ENCODE measurements at places on chromosomes 3 and 15.

- no peak for DNase-seq
Observed at GRCh38 chr3:167113035-167113830, 266.9 kb downstream of the ZBBX start.

GRCh38 chr3:10697918-10698317, 118.1 kb upstream of the SLC6A11 start:
- peak; percentile 12 for DNase-seq

GRCh38 chr3:194256040-194256945, 94.8 kb downstream of the CPN2 start:
- no peak for DNase-seq

GRCh38 chr15:88909956-88910831, 3.0 kb downstream of the MFGE8 start:
- DNase-seq = no peak

DNA sequence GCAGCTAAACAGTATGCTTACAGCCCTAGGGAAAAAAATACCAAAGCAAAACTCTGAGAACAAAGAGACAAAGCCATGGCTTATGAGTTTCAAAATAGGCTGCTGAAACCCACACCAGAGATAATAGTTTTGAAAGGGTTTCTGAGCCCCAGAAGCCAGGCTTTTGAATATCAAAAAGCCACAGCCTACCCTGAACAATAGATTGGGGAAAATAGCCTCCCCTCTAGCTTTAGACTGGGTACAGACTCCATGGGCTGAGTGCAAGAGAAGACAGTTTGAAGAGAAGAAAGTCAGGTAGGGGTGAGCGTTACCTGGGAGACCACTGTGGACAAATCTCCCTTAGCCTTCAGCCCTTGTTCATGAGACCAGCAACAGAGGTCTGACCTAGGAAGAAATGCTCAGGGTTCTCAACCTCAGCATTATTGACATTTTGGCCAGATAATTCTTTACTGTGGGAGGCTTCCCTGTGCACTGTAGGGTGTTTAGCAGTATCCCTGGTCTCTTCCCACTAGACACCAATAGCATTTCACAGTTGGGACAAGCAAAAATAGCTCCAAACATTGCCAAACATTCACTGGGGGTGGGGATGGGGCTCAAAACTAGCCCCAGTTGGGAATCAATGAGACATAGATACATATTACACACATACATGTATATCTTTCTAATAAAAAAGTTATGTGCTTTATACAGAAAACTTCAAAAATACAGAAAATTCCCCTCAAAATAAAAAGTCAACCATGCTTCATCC, 11.6 kb upstream of the TAFA4 start:
- no peak for DNase-seq

DNA sequence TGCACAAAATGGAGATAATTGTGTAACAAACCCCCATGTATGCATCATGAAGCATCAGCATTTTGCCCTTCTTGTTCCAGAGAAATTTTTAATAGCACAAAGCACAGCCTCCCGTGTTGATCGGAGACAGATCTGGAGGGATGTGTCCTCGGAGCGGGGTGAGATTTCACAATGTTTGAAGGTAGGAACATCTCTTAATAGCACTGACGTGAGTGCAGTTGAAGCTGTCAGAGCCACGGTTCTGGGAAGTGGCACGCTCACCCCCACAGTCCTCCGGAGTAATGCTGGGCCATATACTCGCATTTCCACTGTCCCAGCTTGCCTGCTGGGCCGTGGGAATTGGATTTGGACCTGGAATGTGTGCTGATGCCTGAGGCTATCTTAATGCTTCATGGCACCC, 24.1 kb downstream of the ARPP21 start:
- no peak for DNase-seq
